ENCODE measurements at places on chromosomes 4 and X. TPM values are rescaled to one million over a fixed set of nuclear protein-coding genes. Genes with fewer than 3 reads are reported as not detected.

The SSX4 gene
- total RNA-seq: not detected

The ARHGAP4 gene
- 8.1 TPM for total RNA-seq

The CLNK gene
- not detected for total RNA-seq

The GABRG1 gene
- total RNA-seq: not detected

The AADAT gene
- total RNA-seq: 8.0 TPM

The VCX2 gene
- total RNA-seq: not detected

The HTN3 gene
- total RNA-seq: not detected

The USP17L20 gene
- not detected for total RNA-seq

The ITM2A gene
- total RNA-seq: not detected

The PPP1R2C gene
- total RNA-seq: not detected

The KDR gene
- total RNA-seq: not detected

The CTAG1A gene
- not detected for total RNA-seq

DNA sequence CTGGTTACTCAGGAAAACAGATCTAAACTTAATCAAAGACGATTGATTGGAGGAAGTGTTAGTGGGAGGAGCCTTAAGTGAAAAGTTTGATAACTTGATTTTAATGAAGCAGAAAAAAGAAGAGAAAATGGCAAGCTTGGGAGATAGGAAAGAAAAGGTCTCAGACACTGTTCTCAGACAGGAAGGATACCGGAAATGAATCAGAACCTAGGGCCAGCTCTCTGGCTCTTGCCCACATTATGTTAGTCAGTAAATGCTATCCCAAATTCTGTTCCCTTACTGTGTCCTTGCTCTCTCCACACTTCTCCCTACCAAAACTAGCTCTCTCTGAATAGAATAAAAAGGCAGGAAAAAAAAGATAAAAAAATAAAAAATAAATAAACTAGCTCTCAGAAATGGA, 48.6 kb upstream of the TMEM164 start:
- no peak for DNase-seq

DNA sequence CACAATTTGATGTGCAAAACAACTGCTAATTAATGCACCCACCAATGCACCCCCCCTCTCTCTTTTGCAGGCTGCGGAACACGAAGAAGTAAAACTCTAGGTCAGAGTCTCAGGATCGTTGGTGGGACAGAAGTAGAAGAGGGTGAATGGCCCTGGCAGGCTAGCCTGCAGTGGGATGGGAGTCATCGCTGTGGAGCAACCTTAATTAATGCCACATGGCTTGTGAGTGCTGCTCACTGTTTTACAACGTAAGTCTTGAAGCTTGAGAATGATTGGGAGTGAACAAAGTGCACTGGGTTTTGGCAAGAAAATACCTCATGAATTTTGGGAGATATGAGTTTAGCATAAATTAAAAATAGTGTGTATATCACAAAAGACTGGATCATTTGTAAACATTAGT, 28.9 kb downstream of the TMPRSS11E start:
- DNase-seq: no peak

DNA sequence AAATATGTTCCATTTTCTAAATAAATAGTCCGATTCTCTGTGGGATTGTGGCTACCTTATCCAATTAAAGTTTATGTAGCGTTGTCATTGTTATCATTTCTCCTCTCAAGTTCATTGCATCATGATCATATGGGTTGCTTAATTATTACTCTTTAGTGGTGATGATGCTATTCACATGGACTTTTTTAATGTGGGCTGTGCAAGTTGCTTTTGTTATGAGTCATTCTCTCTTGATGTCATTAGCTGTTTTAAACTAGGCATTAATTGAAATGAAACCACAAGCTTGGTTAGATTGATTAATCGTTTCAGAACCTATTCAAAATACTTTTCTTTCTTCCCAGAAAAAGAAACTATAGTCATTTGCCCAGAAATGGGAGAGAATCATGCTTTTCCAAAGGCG, 38.2 kb downstream of the NHS start:
- peak; percentile 83 for DNase-seq

- no peak for DNase-seq
Observed at GRCh38 chr4:169080981-169081380, 70.9 kb upstream of the CBR4 start.

DNA sequence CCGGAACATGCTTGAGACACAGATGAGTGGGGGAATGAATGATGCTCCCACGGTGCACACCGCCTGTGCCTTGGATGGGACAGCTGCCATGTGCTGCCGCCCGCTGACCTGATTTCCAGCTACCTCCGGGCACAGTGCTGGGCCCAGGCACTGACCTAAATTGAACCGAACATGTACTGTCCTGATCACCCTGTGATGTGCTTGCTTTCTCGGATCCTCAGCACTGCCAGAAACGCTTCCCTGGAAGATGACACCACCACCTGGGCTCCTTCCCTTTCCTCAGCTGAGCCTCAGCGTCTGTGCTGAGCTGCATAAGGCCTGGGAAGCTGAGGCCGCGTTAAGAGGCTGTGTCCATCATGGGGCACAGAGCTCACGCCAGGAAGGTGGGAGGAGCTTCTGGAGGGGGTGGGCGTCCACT, 39.3 kb upstream of the MXD4 start:
- no peak for DNase-seq

GRCh38 chrX:19791562-19791961, 95.8 kb downstream of the SH3KBP1 start:
- no peak for DNase-seq

DNA sequence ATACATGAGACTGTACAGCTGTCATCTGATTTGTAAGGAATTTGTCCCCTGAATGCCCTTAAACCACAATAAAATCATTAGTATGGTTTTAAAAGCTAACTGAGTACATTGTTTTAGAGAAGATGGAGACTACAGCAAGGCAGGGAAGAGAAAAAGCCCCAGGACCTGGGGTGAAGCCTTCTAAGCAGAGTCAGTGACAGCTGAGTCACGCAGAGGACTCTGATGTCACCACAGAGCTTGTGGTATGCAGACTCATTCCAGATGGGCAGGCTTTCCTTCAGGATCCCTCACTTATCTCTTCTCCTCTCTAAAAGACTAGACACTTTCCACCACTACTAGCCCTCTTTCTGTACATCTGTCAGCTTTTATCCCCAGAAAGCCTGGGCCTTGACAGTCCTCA, 97.1 kb upstream of the ATOH1 start:
- peak; percentile 58 for DNase-seq

DNA sequence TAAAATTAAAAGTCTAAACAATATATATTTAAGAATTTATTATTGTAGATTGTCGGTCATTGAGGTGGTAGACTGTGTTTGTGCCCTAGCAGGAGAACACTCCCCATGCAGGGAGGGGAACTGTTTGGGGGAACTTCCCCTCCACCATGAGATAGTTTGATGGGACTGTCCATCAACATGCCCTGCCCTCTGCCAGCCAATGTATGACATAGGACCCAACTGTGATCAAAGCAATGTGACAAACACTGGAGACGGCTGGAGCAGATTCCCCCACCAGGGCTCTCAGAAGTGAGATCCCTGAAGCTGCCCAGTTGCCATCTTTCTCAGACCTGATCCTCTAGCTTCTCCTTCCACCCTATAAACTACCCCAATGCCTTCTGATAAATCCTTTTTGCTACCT, 44.9 kb downstream of the SH3KBP1 start:
- DNase-seq: no peak

DNA sequence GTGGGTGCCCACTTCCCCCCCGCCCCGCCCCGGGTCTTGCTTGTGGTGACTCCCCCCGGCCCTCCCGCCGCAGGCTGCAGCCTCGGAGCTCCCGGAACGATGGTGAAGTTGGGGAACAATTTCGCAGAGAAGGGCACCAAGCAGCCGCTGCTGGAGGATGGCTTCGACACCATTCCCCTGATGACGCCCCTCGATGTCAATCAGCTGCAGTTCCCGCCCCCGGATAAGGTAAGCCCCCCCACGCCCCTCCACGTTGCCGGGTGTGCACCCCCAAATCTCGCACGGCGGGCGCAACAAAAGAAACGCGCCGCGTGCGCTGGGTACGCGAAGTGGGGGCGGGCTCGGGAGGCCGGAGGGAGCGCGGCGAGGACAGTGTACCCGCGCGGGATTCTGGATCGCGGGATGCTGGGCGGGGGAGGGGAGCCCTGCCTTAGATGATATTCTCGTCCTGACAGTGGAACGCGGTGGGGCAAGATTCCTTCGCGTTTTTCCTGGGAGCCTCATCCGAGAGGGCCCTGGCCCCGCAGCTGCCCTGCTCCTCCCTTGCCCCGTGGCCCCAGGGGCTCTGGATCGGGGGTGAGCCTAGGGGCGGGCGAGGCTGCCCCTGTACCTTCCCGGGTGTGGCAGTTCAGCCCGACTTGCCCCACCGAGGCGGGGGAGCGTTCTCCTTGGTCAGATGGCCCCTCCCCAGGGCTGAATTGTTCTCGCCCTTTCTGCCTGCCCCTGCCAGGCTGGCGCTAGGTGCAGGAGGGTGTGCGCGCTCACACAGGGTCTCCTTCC, 819 bp downstream of the NSG1 start:
- DNase-seq: no peak

GRCh38 chr4:114180481-114180880, 201.0 kb upstream of the ARSJ start:
- DNase-seq: peak; percentile 54

DNA sequence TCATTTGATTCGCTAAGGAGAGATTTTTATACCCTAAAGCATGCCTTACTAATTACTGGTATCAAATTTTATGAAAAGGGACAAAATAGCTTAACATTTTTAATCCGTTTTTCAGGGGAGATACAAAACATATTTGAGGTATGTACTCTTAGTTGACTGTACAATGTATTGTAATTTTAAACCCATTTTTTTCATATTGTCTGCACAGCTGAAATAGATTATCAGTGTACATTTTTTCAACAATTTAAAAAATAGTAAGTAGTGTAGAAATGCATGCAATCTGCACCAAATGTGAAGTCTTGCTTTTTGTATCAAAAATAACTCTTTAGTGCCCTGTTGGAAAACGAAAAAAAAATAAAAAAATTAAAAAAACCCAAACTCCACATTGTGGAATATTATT, 82.2 kb downstream of the TENM3 start:
- DNase-seq: no peak

DNA sequence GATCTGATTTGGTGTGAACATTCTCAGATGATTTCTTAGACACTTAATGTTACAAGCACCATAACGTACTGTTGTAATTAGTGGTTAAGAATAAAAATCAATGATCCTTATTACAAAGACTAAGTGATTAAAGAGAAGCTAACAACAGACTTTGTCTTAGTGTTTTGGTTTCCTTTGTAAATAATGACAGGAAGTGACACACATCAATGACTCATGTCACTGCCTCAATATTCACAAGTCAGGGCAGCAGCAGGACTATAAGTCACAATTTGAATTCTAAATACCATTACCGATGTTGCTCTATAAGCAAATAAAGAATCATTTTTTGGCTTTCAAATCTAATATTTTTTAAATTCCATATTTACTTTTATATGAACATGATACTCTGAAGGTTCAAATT, 115.8 kb upstream of the FAT4 start:
- no peak for DNase-seq

DNA sequence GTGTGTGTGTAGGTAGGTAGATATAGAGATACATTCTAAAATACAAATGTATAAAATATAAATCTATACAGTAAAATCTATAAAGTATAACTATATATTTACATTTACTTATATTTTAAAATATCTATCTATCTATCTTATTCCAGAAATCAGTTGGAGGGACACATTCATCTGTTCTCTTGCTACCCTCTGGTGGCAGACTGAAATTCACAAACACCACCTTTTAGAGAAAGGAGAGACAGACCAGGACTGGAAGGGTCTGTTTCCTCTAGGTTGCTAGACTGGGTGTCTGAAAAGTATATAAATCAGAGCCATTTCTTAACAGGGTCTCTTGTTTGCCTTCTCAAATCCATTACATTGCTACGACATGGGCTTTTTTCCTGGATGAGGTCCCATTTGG, 343.0 kb downstream of the OPHN1 start:
- DNase-seq: no peak

GRCh38 chr4:122658818-122659295, 38.0 kb upstream of the IL21 start:
- no peak for DNase-seq

DNA sequence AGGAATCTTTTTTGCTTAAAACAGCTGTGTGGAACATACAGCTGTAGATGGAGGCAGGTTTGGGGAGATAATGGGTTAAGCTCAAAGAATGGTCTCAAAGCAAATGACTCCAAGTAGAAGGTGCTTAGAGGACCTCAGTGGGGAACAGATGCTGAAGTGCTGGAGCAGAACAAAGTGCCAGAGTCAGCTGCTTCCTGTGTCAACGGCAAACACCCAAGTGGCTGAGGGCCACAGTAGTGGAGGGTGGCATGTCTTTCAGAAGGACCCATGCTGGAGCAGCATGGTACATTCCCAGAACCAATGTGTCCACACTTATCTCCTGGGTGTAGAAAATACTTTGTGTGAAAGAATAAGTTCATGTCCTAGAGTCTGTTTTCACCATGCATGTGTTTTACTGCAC, 197.5 kb downstream of the CCNG2 start:
- DNase-seq: no peak

GRCh38 chr4:183843248-183843671, 61.8 kb upstream of the STOX2 start:
- DNase-seq: no peak

DNA sequence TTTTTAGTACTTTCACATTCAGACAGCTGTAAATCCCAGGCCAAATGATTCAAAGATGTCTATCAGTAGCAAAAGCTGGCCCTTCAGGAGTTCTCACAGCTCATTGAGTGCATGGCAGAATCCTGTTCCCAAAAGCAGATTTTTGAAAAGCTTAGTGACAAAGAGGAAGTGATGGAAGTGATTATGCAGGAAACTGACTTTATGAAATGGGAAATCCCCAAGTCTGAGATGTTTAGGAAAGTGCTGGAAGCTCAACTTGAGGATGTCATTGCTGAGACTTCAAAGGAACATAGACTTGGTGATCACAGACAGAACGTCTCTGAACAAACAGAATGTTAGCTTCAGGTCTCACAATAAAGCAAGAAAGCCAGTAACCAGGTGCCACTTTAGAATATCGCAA, 51.0 kb upstream of the CFAP47 start:
- DNase-seq: no peak

DNA sequence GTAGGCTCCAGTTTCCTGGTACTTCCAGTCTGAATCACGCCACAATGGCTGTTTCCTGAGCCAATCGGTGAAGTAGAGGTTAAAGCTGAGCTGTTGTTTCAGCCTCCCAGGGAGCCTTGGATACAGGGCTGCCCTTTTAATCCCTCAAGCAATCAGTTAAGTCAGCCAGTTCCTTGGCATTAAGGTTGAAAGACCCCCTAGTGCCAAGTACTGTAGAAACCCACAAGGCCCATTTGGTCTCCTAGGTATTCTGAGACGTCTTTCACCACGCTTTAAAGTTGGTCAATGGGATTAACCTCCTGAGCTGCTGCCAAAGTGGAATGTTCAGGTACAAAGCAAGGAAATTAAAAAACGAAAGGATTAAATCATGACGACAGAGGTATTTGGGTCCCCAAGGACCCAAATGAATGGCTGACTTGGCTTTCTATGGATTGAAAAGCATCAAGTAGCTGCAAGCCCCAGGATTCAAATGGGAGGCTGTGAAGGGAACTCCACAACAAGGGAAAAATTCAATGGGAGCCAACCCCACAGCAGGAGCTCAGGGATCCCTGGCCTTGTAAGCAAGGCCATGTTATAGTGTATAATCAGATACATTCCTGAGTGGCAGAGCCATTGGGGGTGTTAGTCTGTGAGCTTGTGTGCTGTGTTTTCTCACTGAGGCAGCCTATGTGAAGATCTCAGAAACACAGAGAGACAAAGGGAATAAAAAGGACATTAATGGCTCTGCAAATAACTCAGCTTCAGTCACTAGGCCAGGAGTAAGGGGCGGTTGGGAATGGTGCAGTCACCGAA, 86.0 kb downstream of the ATG4A start:
- DNase-seq: no peak

Data from Caki2 (cell line).